Mesothelial cell of epicardium (in vitro differentiated cells): ENCODE measurements at places on chromosomes 5 and 9. TPM values are rescaled to one million over a fixed set of nuclear protein-coding genes. Genes with fewer than 3 reads are reported as not detected.

The NRG2 gene
- total RNA-seq, result 2.0 to 2.8 TPM (median 2.0 TPM) in 3 replicates

The SPACA9 gene
- total RNA-seq, result 5.5 to 5.8 TPM (median 5.7 TPM) in 3 replicates

The ENTPD2 gene
- total RNA-seq, result 4.8 to 6.3 TPM (median 5.2 TPM) in 3 replicates

The FCHSD1 gene
- 48.6 to 52.0 TPM (median 51.5 TPM) in 3 replicates for total RNA-seq

The PTAR1 gene
- 59.6 to 60.5 TPM (median 59.7 TPM) in 3 replicates for total RNA-seq

The PCDHGC3 gene
- 80.2 to 82.9 TPM (median 80.6 TPM) in 3 replicates for total RNA-seq

The CER1 gene
- total RNA-seq, result 0.78 to 1.2 TPM (median 1.0 TPM) in 3 replicates

GRCh38 chr5:102139029-102139428 is 157.1 kb downstream of the SLCO4C1 start:
- no peak for DNase-seq

- no peak for DNase-seq
These were observed 77.6 kb downstream of the ALDH1A1 start for GRCh38 chr9:72875221-72875620.

GRCh38 chr9:114250235-114250568 is 72.7 kb upstream of the ORM1 start:
- DNase-seq, result no peak

DNA sequence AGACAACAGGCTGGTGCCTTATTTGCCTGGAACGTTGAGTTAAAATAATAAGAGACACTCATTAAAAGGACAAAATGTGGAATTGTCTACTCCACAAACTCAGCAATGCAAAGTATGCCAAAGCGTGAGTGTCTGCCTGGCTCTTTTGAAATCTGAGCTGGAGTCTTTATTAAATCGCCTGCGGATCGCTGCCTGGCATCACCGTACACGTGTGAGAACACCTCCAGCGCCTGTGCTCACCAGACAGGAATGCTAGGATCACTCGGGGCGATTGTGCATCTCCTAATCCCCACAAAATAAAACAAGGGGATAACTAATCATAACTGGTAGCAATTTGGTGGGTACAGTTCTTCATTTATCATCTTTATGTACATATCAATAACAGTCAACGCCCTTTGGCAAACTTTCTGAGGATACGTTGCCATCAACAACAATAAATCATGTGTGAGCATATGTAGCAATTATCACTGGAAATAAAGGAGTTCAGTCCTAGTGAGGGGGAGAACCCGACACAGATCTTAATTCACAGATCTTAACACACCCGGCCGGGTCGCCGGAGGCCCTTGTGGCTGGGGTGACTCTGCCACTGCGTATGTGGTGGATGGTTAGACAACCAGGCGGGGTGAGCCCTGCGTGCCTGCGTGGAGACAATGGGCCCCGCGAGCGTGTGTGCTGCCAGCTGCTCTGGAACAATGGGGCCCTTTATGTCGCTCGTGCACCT is 284.9 kb upstream of the IRX1 start:
- peak; percentile 51 for DNase-seq

GRCh38 chr5:65651144-65651543 is 26.3 kb downstream of the SHLD3 start:
- no peak for DNase-seq

GRCh38 chr5:23042226-23042625 is 189.1 kb upstream of the CDH12 start:
- DNase-seq, result no peak

DNA sequence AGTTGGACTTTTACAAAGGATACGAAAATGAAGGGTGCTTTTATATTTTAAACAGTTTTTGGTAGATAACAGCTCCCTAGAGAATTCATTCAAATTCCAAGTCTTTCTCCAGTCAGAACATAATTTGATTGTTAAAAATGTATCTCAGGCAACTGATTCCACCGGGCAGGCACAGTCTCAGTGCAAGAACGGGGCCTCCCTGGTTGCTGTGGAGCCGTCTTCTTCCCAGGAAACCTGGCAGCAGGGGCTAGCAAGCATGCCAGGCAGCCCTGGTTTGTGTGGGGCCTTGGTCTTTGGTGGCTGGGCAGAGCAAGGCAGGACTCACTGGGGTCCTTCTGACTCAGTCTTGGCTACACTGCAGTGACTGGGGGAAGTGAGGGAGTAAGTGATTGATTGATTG is 143.5 kb downstream of the NXNL2 start:
- DNase-seq, result no peak

GRCh38 chr9:5922192-5922591 is 31.5 kb downstream of the MLANA start:
- DNase-seq, result no peak

DNA sequence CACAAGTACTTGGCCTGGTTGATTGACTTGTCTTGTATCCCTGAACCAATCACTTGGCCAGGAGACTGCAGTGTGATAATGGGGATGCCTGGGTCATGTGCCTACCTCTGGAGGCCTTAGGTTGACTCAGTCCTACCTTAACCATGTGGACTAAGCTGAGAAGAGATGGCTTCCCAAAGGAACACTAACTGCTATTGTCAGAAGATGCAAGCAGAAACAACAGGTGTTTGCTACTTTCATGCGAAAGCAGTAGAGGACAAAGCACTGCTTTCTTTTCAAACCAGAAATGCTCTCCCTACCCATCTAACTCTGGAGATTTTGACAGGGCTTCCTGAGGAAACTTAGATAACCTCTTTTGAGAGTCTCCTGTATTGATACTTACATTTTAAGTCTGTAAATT is 22.9 kb downstream of the CDK7 start:
- DNase-seq, result no peak

- no peak for DNase-seq
These were observed 261.3 kb downstream of the CWC27 start for GRCh38 chr5:65030056-65030455.

GRCh38 chr5:151497391-151498002 is 50.1 kb downstream of the SLC36A1 start:
- no peak for DNase-seq

DNA sequence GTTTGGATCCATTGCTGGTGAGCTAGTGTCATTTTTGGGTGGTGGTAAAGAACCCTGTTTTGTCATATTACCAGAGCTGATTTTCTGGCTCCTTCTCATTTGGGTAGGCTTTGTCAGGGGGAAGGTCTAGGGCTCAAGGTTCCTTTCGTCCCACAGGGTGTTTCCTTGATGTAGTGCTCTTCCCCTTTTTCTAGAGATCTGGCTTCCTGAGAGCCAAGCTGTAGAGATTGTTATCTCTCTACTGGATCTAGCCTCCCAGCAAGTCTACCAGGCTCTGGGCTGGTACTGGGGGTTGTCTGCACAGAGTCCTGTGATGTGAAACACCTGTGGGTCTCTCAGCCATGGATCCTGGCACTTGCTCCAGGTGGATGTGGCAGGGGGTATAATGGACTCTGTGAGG is 145.9 kb downstream of the HINT1 start:
- no peak for DNase-seq

DNA sequence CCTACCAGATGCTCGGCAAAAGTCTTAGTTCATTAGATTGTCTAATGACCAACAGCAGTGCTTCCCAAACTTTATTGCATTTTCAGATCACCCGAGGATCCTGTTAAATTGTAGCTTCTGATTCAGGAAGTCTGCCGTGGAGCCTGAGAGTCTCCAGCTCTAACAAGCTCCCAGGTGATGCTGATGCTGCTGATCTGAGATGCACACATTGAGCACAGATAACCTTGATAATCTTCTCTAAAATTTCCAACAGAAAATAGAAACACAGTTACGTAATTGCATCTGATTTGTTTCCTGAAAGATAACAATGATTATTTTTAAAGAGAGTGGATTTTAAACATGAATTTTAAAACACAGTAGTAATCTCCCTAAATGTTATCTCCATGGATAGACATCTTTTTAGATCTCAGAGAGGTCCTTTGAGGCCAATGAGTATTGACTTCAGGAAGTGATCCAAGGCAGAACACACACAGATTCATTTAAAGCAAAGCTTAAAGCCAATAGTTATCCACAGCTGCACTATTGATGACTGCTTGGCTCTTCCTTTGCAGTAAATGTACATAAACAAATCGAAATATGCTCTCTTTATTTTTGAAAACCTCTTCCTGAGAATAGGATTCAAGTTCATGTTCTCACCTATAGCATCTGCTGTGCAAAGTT is 122.8 kb upstream of the TNPO1 start:
- no peak for DNase-seq

GRCh38 chr5:135343413-135343812 is 55.6 kb downstream of the MACROH2A1 start:
- DNase-seq, result no peak

DNA sequence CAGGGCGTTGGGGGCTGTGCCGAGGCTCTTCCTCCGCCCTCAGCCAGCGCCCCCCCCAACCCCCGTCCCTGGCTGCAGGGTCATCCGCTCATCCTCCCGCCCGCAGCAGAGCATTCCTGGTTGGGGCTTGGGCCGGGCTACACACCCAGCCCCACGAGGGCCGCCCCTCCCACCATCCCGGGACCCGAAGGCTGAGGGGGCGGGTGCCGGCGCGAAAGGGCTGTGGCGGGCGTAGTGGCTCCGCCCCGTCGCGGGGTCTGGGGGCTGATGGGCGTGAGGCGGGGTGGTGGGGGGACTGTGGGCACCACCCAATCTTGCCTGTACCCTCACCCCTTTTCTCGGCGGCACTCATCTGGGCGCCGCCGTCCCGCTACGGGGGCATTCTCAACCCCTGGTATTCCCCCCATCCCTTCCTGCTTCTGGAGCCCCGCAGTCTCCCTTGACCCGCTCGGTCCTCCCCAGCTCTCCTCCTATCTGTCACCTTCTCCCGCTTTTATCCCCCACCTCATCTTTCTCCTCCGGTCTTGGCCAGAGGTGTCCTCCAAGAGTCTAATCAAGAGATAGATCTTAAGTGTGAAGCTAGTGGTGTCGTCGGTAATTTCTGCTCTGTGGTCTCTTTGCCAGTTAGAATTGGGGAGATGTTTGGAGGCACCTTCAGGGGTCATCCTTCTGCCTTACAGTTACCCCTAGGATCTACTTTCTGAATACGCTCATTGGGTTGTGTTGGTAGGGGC is 1.6 kb downstream of the FER start:
- no peak for DNase-seq

DNA sequence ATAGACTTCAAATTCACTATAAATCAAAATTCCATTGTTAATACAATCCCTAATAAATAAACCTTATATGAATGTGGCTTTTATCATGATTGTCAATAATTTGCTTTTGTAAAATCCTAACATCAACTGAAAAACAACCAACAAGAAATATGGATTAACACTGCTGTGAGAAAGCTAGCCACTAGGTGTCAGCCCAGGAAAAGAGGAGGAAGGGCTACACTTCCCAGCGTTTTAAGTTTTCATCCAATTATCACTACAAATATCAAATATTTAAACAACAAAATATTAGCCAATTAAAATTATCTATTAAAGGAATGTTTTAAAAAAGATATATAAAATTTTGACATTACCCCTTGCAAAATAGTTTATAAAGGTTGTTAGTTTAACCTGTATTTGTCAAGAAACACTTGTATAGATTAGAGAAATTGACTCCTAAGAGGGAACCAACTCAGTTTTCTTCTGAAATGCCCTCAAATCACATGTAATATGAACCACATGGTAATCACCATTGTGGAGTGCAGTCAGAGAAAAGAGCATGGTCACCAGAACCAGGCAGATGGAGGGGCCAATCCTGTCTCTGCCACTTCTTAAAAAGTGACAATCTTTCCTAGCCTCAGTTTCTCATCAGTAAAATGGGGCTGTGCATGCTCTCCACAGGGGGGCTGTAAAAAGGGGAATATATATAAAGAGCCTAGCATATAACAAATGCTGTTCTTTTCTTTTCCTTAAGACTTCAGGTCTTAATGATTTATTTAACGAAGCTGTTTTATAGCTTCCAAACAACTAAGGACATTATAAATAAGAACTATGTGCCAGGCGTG is 188.2 kb downstream of the CRB2 start:
- no peak for DNase-seq

- DNase-seq, result no peak
These were observed 18.8 kb downstream of the ZBTB34 start for GRCh38 chr9:126879288-126879687.

DNA sequence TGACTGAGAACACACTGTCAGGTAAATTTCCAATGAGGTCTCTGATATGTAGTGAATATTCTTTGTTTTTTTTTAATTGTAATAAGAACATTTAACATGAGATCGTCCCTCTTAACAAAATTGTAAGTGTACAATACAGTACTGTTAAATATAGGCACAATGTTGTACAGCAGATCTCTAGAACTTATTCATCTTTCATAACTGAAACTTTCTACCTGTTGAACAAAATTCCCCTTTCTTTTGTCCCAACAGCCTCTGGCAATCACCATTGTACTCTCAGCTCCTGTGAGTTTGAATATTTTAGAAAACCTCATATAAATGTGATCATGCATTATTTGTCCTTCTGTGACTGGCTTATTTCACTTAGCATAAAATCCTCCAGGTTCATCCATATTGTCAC is 10.6 kb upstream of the PRLR start:
- no peak for DNase-seq
